ENCODE measurements at places on chromosomes 5 and 9.
A peak's percentile ranks its signal among the peaks of the same experiment; 100 is the strongest.

GRCh38 chr5:76546497-76547102 lies 76.6 kb downstream of the F2RL2 start:
- no peak for DNase-seq

GRCh38 chr5:131538177-131538593 lies 96.8 kb downstream of the RAPGEF6 start:
- no peak for DNase-seq

- no peak for DNase-seq
These were observed 104.6 kb upstream of the GPBP1 start for GRCh38 chr5:57069115-57069835.

DNA sequence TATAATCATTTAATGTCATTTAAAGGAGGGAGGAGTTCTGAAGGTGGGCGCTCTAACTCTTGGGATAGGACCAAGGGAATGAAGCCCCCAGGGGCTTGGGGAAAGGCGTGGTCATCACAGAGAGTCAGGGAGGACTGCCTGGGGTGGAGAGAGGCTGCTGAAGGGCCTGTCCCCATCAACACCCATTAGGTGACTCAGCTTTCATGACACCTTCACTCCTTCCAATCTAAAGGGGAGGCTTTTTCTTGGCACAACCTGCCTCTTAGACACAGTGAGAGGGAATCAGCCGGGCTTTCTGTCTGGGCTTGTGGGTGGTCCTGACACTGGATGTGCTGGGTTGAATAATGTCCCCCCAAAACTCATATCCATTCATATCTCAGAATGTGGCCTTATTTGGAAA lies 31.4 kb upstream of the ANKRD33B start:
- no peak for DNase-seq

GRCh38 chr5:171693412-171693811 lies 92.2 kb upstream of the SMIM23 start:
- no peak for DNase-seq

- no peak for DNase-seq
These were observed 24.0 kb downstream of the DCTN4 start for GRCh38 chr5:150734579-150735384.

GRCh38 chr5:43020399-43020746 lies 19.7 kb downstream of the ANXA2R start:
- peak; percentile 77 for DNase-seq

DNA sequence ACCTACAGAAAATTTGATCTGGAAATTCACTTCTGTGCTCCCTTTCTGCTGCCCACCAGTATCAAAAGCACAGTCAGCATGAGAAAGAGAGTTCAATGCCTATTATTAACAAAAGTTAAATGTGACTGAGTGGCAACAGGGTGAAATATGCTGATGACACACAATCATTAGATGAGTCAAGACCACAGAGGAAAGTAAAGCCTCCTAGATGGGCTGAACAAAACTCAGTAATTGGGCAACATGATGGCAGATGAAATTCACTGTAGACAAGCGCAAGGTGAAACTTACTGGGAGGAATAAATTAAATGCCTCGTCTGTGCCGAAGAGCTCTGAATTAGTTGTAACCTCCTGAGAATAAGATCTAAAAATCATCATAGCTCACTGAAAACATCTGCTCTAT lies 752.8 kb downstream of the IRX1 start:
- DNase-seq, result no peak

DNA sequence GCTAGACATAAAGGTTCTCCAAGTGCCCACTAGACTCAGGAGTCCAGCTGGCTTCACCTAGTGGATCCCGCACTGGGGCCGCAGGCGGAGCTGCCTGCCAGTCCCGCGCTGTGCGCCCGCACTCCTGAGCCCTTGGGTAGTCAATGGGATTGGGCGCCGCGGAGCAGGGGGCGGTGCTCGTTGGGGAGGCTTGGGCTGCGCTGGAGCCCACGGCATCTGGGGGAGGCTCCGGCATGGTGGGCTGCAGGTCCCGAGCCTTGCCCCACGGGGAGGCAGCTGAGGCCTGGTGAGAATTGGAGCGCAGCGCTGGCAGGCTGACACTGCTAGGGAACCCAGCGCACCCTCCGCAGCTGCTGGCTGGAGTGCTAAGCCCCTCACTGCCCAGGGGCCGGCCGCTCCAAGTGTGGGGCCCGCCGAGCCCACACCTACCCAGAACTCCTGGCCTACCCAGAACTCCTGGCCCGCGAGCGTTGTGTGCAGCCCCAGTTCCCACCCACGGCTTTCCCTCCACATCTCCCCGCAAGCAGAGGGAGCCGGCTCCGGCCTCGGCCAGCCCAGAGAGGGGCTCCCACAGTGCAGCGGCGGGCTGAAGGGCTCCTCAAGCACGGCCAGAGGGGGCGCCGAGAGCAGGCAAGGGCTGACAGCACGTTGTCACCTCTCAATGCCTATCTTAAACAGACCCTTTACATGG lies 260.7 kb upstream of the DMRT1 start:
- DNase-seq, result no peak

- peak; percentile 82 for DNase-seq
These were observed 2.1 kb upstream of the RFESD start for GRCh38 chr5:95644351-95645042.

GRCh38 chr5:62732677-62733121 lies 154.1 kb downstream of the LRRC70 start:
- DNase-seq, result no peak

- DNase-seq, result no peak
These were observed 291.1 kb upstream of the TUT7 start for GRCh38 chr9:86645303-86645702.

DNA sequence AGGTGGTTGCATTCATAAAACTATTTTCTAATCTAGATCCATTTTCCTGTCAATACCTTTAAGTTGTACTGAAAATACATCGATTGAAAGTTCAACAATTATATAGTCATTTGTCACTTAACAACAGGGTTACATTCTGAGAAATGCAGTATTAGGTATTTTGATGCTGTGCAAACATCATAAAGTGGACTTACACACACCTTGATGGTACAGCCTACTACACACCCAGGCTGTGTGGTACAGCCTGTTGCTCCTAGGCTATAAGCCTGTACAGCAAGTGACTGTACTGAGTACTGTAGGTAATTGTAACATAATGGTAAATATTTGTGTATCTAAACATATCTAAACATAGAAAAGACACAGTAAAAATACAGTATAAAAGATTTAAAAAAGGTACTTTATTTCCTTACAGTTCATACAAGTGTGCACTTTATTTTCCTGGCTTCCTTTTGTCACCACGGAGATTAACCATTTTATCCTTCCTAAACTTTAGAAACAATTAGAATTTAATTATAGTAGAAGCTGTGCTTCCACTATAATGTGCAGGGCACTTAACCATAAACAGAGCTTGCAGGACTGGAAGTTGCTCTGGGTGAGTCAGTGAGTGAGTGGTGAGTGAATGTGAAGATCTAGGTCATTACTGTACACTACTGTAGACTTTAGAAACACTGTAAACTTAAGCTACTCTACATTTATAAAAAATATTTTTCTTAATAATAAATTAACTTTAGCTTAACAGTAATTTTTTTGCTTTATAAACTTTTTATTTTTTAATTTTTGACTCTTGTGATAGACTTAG lies 42.9 kb upstream of the MEF2C start:
- no peak for DNase-seq

DNA sequence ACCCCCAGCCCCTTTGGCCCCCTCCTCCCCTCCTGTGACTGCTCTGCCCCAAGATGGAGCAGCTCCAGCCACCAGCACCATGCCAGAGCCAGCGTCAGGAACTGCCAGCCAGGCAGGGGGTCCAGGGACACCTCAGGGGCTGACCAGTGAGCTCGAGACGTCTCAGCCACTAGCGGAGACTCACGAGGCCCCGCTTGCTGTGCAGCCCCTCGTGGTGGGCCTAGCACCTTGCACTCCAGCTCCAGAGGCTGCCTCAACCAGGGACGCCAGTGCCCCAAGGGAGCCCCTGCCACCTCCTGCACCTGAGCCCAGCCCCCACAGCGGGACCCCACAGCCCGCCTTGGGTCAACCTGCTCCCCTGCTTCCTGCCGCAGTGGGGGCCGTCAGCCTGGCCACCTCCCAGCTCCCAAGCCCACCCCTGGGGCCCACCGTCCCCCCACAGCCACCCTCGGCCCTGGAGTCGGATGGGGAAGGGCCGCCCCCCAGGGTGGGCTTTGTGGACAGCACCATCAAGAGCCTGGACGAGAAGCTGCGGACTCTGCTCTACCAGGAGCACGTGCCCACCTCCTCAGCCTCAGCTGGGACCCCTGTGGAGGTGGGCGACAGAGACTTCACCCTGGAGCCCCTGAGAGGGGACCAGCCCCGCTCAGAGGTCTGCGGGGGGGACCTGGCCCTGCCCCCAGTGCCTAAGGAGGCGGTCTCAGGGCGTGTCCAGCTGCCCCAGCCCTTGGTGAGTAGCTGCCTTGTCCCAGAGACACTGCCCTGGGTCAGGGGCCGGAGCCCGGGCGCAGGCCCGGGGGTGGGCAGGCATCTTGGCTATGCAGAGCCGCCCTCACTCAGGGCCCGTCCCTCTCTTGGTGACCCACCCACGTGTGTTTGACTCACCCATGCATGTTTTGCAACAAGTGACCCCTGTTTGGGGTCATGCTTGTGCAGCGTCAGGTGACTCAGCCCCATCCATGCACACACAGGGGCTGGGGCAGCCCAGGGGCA lies 105.2 kb downstream of the WNK2 start:
- peak; percentile 63 for DNase-seq

- DNase-seq, result no peak
These were observed 12.7 kb downstream of the MATR3 start for GRCh38 chr5:139306197-139306596.

DNA sequence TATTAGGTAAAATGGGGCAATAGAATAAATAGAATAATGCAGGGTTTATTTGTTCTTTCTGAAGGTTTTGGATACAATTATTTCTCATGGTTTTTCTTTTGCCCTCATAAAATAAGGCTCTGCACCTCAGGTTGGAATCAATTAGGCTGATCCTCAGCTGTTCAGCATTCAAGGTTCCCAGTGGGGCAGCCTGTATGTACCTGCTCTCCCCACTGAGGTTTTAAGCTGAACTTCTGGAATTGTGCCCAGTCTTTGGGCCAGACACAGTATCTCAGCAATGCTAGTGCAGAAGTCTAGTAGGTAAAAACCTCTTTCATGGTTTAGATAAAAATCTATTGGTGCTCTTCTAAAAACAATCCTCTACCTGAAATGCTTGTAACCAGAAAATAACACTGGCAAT lies 98.0 kb downstream of the EDIL3 start:
- DNase-seq, result no peak

DNA sequence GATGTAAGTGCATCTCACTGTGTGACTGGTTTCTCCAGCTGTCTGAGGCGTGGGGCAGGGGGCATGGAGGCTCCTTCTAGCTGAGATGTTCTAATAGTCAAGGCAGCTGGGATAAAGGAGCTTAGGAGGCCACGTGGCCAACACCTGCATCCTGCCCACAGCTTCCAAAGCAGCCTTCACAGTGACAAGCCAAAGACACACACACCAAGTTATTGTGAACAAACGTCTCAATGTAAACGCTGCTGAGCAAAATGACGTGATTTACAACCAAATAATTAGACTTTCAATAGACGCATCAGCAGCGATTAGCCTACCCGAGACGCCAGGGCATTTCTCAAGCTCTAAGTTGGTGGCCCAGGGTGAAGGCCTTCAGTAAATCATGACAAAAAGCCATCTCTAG lies 23.2 kb upstream of the SLC25A51 start:
- no peak for DNase-seq

- no peak for DNase-seq
These were observed 232.7 kb upstream of the ACTBL2 start for GRCh38 chr5:57715296-57715695.

GRCh38 chr5:174086751-174087150 lies 41.2 kb downstream of the NSG2 start:
- DNase-seq, result no peak

- no peak for DNase-seq
These were observed 101.1 kb downstream of the LMNB1 start for GRCh38 chr5:126878085-126878484.

DNA sequence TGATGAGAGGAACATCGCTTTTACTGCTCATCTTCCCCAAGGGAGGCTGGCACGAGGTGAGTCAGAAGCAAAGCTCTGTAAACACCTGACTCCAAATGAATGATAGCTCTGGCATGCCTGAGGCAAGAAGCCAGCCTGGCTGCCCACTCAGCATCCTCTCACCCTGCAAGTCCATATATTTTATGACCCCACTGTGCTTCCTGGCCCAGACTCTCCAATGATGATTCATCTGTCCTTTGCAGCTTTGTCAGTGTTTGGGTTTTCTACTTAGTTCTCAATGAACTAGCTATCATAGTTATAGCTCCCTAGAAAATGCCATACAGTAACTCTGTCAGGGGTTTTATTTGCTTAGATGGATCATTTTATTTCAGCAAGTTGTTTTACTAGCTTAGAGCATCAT lies 52.1 kb upstream of the FSTL4 start:
- DNase-seq, result peak; percentile 10

DNA sequence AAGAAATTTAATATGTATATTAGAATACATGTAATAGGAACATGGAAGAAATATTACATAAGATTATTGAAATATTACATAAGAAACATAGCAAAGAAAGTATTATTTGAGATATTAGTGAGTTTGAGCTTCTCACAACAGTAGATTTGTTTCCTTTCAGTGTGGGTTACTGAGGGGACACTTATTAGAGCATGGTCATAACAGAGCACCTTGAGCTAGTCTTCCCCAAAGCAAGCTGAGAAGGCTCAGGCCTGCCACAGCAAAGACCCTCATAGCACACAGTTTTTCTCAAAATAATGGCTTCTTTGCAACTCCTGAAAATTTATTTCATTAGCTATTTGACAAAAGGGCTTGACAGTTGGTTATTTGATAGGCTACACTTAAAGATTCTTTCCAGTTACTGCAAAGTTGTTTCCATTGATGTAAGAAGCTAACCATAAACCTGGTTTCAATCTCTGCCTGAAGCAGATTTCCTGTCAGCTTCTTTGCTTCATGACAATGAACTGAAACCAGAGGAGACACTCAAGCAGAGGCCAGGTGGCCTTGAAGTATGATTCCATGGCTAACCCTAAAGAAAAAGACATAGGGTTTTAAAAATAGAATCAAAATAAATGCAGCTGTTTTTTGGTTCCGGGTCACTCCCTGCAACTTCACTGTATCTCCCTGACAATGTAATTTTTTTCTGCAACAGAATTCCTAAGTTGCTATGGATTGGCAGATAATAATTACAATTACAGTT lies 68.6 kb downstream of the ERMP1 start:
- DNase-seq, result no peak

GRCh38 chr5:76820526-76820890 lies 1.7 kb downstream of the F2RL1 start:
- no peak for DNase-seq

- no peak for DNase-seq
These were observed 10.9 kb downstream of the C5orf52 start for GRCh38 chr5:157682257-157682656.

DNA sequence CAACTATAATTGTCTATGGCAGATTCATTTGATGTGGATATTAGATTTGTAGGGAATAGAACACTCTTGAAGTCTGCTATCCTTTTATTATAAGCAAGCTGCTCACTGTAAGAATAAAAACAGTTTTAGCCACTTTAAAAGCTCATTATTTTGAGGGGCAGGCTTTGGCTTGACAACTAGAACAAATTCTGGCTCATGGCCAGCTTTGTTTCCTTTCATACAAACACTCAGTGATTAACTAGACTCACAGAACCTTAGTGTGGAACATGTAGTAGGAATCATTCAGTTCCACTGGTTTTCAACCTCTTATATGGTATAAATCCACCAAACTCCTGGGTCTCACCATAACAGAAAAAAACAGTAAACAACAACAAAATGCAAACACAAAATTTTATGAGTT lies 27.4 kb upstream of the CEP120 start:
- no peak for DNase-seq

Data from endodermal cell (in vitro differentiated cells).